ENCODE measurements at places on chromosomes 11 and 22.

DNA sequence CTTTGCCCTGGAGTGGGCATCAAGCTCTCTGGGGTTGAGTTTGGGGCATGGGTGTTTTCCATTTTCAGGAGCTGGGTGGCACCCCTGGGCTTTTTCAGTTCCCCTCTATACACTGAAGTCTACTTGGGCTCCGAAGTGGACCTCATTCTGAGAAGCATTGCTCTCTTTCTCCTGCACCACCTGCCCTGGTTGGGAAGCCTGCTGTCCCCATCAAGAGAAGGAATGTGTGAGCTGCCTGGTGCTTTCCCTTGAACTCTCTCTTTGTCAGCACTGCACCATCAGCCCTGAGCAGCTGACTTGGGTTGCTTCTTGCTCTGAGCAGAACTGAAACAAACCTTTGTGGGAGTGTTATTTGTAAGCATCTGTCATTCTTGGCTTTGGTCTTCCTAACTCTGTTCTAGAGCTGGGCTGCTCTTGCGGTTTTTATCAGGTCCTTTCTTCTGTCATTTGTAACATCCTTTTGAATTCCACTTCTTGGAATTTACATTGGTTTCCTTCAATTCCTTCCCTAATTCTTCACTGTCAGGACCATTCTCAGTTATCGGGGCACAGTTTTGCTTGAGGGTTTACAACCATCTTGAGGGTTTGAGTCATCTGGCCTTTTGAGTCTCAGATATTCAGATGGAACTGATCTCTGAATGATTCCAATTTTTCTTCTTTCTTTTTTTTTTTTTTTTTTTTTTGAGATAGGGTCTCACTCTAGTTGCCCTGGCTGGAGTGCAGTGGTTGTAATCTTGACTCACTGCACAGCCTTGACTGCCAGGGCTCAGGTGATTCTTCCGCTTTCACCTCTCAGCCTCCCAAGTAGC is 20.5 kb downstream of the UBE2L3 start:
- no peak for DNase-seq

- no peak for DNase-seq
These were observed 42.6 kb upstream of the MPEG1 start for GRCh38 chr11:59255281-59255680.

DNA sequence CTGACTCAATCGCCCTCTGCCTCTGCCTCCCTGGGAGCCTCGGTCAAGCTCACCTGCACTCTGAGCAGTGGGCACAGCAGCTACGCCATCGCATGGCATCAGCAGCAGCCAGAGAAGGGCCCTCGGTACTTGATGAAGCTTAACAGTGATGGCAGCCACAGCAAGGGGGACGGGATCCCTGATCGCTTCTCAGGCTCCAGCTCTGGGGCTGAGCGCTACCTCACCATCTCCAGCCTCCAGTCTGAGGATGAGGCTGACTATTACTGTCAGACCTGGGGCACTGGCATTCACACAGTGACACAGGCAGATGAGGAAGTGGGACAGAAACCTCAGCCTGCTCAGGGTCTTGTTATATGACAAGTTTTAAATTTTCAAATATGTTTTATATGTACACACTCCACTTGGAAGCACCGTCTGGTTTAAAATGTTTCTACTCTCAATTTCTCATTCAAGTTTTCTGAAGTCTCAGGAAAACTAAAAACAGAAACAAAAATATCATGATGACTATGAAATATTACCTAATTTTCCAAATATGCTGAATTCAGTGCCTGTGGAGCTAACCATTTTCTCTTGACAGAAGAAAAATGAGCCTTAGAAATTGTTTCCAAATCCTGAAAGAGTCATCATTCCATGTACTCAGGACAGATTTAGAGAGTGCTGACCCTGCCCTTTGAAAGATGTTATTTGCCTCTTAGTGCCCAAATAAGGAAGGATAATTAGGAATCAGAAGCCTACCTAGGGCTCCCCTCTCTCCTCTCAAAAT is 48.8 kb upstream of the TOP3B start:
- DNase-seq, result no peak

GRCh38 chr11:44313761-44314489 is 4.0 kb upstream of the ALX4 start:
- no peak for DNase-seq

DNA sequence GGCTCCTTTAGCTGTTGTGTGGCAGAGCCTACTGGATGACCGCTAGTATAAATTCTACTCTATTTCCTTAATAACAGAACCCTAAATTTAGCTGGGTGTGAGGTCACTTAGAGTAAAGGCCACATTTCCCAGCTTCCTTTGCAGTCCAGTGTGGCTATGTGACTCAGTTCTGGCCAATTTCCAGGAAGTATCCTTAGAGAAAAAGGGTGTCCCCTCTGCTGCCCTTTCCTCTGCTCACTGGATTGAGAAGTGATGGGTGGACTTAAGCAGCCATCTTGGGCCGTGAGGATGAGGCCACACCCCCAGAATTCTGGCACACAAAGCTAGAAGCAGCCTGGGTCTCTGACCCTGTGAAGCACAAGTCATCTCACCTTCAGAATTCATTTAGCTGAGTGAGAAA is 11.7 kb upstream of the RASD2 start:
- no peak for DNase-seq

DNA sequence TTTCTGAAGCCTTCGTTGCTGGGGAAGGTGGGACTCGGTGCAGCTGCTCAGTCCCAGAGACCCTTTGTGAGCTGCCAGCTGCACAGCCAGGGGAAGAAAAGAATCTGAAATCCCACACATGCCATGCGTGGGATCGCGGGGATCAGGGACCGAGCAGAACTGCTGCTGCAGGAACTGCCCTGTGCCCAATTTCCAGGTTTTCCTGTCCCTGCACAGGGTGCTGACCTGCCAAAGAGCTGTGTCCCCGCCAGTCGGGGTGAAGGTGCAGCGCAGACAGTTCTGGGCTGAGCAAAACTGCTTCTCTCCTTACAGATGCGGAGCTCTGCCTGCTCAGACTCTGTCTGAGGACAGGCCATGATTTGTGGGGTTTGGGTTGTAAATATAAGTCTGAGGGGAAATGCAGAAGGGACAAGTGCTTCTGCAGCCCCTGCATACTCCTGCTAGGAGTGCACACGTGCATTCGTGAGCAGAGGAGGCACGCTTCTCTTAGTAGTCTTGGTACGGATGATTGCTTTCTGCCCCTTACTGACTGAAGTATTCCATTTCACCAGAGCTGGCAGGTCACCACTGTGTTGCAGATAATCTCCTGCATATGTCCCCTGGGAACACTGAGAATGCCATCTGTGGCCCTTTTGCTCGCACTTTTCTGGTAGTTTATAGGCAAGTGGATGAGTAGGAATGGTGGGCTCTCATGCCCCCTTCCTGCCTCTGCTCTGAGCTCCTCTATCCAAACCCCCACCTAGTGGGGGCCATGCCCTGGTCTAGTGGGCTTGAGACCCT is 141.4 kb downstream of the PARVA start:
- no peak for DNase-seq

DNA sequence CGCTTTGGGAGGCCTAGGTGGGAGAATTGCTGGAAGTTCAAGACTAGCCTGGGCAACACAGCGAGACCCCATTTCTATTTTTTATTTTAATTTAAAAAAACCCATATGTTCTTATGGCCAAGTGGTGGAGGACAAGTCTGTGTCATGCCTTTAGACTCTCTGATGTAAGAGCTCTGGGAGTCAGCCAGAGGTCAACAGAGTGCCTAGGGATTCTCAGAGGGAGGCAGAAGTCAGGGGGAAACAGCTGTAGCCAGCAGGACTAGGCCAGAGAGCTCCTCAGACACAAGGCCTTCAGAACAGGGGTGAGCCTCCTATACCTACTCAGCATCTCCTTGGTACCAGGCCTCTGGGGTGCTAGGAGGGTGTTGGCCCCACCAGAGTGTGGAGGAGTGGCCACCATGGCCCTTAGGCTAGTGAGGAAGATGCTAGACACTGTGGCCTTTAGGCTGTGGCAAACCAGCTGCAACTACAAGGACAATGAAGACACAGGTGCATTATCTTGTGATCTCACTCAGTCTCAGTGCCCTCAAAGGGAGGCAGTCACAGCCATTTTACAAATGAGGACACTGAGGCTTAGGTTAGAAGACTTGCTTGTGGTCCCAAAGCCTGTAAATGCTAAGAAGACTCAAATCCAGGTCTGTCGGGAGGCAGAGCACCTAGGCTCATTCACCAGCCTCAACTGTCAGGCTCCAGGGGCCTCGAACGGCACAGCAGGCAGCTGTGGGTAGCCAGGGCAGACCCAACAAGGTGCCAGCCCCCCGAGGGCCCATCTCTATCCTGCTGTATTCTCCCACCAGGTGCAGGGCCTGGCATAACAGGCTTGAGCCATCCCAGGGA is 5.0 kb downstream of the ZP1 start:
- DNase-seq, result no peak

DNA sequence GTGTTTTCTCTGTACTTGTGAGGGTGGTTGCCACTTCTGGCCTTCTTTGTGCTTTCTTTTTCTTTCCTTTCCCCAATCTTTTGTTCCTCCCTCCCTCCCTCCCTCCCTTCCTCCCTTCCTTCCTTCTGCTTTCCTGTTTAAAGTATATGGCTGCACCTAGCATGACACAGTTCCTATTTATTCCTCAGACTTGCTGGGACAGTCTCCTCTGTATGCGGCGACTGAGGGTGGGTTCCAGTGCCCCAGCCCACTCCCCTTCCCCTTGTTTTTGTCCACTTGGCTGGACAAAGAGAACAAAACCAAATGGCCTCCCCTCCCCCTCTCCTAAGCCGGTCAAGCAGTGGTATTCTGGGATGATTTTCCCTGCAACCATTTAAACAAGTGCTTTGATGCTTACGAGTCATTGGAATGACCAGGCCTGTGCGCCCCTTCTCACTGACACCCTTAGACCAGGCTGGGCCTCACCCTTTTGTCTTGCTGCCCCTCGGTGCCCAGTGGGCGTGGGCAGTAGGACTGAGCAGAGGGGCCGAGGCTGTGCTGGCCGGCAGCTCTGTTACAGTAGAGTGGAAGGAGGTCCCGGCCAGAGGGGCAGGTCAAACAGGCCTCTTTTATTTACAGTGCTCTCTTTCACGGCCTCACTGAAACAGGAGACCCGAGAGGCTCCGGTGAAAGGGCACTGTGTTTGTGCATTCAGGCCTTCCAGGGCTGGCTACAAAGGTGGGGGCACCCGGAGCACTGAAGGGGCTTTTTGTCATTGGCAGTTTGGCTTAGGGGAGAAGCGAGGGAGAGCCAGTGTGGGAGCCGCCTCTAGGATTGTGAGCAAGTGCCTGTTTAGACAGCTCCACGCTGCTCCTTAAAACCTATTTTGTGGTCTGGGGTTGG is 32.2 kb downstream of the ZBTB16 start:
- no peak for DNase-seq

GRCh38 chr11:114244726-114245394 is 51.3 kb upstream of the NNMT start:
- no peak for DNase-seq

- DNase-seq, result no peak
These were observed 34.0 kb downstream of the NOX4 start for GRCh38 chr11:89457190-89457589.

DNA sequence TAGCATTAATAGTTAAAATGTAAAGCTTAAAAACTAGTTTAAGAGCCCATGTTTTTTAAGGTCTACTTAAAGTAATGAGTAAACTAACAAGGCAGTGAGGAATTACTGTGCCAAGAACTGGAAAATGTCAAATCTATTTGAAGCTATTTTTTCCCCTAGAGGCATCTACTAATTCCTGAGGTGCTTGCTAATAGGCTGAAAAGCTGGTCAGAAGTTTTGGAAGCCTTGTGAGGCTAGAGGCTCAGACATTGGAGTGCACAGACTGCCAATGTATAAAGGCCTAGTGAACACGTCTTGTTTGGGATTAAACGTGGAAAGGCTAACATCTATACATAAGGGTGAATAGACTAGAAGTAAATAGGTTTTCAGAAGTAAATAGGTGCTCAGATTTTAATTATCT is 136.5 kb upstream of the C11orf87 start:
- no peak for DNase-seq

DNA sequence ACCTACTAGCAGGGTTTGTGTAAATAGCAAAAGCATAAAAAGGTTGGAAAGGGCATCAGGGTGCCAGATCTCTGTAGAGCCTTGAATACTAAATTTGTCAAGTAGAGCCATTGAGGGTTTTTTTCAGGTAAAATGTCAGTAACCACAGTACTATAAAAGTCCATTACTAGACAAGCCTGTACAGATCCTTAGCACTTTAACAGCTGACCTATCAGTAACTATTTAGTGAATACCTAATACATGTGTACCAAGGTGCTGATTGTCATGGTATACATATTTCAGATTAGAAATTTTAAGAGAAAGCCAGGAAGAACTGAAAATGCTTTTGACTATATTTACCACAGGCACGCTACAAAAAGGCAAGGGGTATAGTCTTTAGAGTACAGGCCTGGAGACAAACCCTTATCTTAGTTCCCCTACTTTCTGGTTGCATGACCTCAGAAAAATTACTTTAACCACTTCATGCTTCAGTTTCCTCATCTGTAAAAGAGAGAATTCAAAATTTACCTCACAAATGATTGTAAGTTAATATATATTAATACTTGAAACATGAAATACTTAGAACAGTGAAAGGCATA is 57.9 kb downstream of the RAB38 start:
- no peak for DNase-seq

- DNase-seq, result no peak
These were observed 9.1 kb downstream of the RPS6KA4 start for GRCh38 chr11:64367931-64368672.

DNA sequence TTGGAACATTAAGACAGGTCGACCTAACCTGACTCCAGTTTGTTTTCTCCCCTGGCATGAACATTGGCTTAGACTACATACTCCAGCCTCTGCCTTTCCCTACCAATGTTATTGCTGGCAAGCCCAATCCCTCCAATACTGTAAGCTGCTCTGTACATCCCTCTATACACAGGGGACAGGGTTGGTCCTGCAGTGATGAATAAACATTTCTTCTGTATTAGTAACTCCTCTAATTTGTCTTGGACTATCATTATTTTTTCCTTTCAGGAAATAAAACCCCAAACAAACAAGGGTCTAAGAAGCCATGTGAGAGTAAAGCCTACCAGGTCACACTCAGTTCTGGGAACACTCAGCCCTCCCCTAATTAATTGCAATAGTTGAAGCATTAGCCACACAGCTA is 35.1 kb upstream of the FJX1 start:
- no peak for DNase-seq

GRCh38 chr11:31240340-31240904 is 129.1 kb downstream of the DCDC1 start:
- no peak for DNase-seq

DNA sequence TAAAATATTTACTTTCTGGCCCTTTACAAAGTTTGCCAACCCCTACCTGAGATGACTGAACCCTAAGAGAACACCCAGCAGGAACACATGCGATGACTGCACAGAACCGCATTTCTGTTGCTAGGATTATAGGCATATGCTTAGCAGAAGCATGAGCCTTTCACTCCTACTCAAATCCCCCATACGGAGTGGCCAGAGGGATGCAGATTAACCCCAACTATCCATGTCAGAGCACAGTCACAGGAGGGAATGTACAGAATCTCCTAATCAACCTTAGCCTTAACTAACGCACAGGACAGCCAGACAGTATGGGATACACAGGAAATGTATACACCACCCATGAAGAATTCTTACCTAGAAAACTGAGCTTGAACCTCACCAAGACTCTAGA is 6.2 kb downstream of the HPS4 start:
- no peak for DNase-seq

- DNase-seq, result no peak
These were observed 67.0 kb upstream of the MTNR1B start for GRCh38 chr11:92902417-92902816.

GRCh38 chr11:68826726-68827125 is 15.0 kb downstream of the CPT1A start:
- DNase-seq, result no peak

- DNase-seq, result no peak
These were observed 28.1 kb upstream of the TH start for GRCh38 chr11:2199466-2200341.

Data from T-helper 22 cell (primary cell).